ENCODE measurements at places on chromosomes 5 and 9.

DNA sequence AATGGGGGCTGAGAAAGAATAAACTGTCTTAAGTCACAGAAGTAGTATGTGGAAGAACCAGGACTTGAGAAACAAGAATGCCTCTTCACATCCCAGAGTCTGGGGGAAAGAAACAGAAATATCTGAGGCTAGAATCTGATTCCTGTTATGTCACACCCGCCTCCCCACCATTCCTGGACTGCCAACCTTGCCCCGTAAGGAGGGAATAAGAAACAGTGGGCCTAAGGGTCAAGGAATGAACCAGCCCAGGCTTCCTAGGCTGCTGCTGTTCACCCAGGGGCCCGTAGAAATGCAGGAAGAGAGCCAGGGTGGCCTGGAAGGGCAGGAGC, 4.3 kb downstream of the PCDH1 start:
- no peak for DNase-seq
- no peaks in the 10 kb centered on the region for H3K36me3 ChIP-seq
- H3K4me1 ChIP-seq = peaks cover 22% of the 10 kb centered on the region
- no peak overlapping the region for H3K4me3 ChIP-seq
- H3K27ac ChIP-seq = no peak overlapping the region

DNA sequence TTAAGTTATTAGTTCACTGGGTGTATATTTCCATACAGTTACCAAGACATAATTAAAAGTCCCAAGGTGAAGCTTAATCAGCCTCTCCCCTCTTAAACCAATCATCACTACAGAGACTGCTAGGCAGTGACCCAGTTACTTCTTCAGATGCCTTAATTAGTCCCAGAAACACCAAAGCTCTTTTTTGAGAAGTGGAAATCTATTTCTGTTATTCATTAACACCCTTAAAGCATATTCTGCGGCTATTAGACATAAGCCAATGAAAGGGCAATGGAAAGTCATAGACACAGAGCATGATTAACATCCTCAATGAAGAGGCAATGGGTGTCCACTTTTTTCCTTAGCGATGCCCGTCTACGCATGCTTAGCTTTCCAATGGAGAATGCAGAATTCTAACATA, 48.3 kb upstream of the DNAH5 start:
- no peaks in the 10 kb centered on the region for H3K36me3 ChIP-seq
- no peak overlapping the region for H3K4me3 ChIP-seq
- no peak for DNase-seq

GRCh38 chr5:63286724-63287123, 675.5 kb downstream of the HTR1A start:
- no peaks in the 10 kb centered on the region for H3K27me3 ChIP-seq
- no peak overlapping the region for H3K4me3 ChIP-seq
- no peaks in the 10 kb centered on the region for H3K36me3 ChIP-seq
- no peak overlapping the region for H3K27ac ChIP-seq

GRCh38 chr9:87557996-87558395, 60.3 kb downstream of the DAPK1 start:
- no peaks in the 10 kb centered on the region for H3K36me3 ChIP-seq
- H3K27ac ChIP-seq = no peak overlapping the region
- peak; percentile 9 for DNase-seq
- no peak overlapping the region for H3K4me3 ChIP-seq
- no peaks in the 10 kb centered on the region for H3K4me1 ChIP-seq

DNA sequence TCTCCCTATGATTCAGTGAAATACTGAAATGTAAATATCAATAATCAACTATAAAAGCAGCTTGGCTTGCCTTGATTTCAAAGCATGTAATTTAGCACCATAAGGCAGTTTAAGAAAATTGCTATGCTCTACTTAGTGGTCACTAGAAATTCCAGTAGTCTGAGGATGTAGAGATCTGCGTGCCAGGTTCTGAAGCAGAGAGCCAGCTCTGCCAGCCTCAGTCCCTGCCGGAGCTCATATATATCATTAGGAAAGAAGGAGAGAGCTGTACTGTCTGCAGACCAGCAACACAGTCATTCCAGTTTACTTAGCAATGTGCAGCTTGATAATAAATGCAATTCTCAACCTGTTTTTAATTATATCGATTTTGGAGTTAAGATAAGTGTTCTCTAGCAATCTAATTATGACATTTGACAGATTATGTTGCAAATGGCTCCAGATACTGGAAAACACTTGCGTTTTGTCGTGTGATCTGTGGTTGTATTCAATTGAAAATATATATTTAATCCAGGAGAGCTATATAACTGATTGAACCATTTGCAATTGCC, 540.5 kb downstream of the CTNND2 start:
- H3K4me3 ChIP-seq = no peak overlapping the region
- H3K27ac ChIP-seq = no peak overlapping the region
- DNase-seq = no peak
- H3K27me3 ChIP-seq = no peaks in the 10 kb centered on the region
- no peaks in the 10 kb centered on the region for H3K4me1 ChIP-seq

GRCh38 chr9:114112325-114112724, 13.2 kb upstream of the KIF12 start:
- peaks cover 6% of the 10 kb centered on the region for H3K36me3 ChIP-seq
- H3K4me1 ChIP-seq = peaks cover 6% of the 10 kb centered on the region
- H3K27ac ChIP-seq = no peak overlapping the region
- DNase-seq = no peak

GRCh38 chr9:129506892-129507291, 114.0 kb downstream of the C9orf50 start:
- peak; percentile 67 for DNase-seq
- peaks cover 27% of the 10 kb centered on the region for H3K36me3 ChIP-seq
- H3K27me3 ChIP-seq = no peaks in the 10 kb centered on the region

DNA sequence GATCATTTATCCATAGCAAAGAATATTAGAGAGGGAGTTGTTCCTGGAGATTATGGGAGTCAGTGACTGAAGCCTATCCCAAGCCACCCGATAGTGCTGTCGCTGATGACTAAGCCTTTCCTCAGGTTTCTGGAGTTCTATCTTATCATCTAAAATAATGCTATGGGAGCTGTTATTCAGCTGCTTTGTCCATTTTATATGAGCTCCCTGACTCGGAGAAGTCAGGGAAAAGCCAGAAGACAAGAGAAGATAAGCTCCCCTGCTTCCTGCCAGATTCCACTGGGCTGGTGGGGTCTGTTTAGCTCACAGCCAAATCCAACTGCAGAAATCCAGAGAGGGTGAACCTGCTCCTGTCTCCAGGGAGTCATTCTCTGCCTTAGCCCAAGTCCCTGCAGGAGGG, 148.2 kb downstream of the DROSHA start:
- no peak overlapping the region for H3K27ac ChIP-seq
- no peak for DNase-seq
- H3K4me1 ChIP-seq = peaks cover 3% of the 10 kb centered on the region

DNA sequence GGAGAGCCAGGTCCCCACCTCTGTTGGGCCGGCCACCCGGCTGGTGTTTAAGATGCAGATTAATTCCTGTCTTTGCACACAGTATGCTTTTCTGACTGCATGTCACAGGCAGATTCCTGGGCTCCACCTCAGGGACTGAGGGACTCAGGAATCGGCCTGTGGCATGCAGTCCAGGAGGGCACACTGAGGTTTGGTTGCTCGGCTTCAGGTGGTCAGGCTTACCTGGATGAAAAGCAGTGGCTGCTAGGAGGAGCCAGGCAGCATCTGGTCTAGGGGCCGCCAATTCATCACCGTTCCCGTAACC, 1.1 kb downstream of the WDR5 start:
- peak overlapping the region; percentile 77 for H3K4me3 ChIP-seq
- H3K27me3 ChIP-seq = no peaks in the 10 kb centered on the region
- DNase-seq = no peak
- H3K27ac ChIP-seq = peak overlapping the region; percentile 47
- peaks cover 20% of the 10 kb centered on the region for H3K4me1 ChIP-seq
- H3K36me3 ChIP-seq = peaks cover 33% of the 10 kb centered on the region

GRCh38 chr5:76104027-76104426, 20.8 kb downstream of the SV2C start:
- no peaks in the 10 kb centered on the region for H3K4me1 ChIP-seq
- no peaks in the 10 kb centered on the region for H3K27me3 ChIP-seq
- no peak overlapping the region for H3K27ac ChIP-seq
- DNase-seq = peak; percentile 62
- no peak overlapping the region for H3K4me3 ChIP-seq
- no peaks in the 10 kb centered on the region for H3K36me3 ChIP-seq
